ENCODE measurements at places on chromosomes 2 and 18.

DNA sequence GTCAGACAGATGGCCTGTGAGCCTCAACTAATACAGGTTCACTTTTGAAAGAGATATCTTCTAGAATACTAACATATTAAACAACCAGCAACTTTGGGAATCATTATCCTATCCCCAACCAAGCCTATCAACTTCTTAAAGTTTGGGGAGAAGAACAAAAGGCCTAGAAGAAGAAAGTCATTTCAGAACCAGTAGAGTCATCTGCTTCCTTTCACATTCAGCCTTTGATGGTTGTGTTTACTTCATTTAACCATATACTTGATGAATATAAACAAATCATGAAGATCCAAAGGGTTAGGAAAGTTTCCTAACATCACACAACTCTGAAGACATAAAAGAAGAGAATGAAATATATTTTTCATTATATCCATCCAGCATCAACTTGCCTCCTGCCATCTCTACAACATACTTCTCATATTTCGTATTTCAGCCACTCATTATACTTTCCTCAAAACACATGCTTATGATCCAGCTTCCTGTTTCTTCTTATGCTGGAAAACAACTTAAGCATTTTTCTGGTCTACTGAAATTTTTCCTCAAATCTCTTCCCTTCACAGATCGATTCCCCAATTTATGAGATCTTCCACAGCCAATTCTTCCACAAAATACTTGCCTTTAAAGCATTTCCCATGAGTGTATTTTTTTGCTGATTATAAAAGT lies 114.3 kb downstream of the CACNB4 start:
- DNase-seq = no peak

DNA sequence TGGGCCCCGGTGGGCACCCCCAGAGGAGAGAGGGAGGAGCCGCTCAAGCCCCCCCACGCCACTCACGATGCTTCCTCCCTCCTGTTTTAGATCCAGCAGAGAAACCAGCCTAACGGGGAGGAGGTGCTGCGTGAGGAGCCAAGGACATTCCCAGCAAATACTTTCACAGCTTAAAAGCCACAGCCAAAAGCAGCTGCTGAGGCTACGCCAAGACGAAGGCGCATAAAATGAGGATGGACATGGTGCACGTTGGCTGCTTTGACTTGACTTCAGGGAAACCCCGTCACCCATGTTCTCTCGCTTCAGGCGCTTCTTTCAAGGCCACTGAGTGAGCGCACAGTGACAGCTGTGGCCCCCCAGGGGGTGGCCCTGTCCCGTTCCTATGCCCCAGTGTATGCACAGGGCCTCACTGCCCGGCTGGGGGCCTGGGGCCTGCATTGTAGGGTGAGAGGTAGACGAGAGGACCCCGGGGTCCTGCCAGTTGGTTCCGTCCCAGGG lies 72.1 kb upstream of the PXDN start:
- no peak for DNase-seq

- DNase-seq = peak; percentile 28
These were observed 569.3 kb downstream of the TDRD15 start for GRCh38 chr2:21693081-21693480.

DNA sequence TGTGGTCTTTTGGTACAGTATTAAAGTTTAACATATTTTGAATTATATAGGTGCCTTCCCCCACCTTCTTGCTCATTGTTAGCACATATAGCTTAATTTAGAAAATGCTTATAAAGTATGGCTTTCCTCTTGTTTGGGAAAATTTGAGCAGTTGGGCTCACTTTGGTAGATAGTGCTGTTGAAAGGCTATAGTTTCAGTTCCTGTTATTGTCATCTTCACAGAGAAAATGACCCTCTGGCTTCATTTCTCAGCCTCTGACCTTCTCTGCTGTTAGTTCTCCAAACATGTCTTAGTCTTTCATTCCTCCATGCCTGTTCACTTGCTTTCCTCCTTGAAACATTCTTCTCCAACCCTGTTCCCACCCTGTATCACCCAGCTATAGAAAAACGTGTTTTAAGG lies 200.6 kb downstream of the WDR7 start:
- no peak for DNase-seq

- no peak for DNase-seq
These were observed 40.8 kb downstream of the ZEB2 start for GRCh38 chr2:144479138-144479537.

DNA sequence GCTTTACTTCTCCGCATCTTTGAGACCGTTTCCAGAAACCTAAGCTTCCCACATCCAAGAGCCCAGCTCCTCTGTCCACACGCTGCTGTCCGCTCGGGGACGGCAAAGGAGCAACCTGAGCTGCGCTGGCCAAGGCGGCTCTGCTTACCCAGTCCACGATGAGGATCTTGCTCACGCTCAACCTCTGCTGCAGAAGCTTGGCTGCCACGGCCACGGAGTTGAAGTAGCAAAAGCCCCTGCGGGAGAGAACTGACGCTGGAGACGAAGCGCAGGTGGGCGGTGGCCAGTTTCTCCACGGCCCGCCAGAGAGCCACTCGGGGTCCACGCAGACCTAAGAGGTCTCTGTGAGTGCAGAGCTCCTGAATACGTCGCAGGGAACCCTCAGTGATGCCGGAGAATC lies 236.1 kb downstream of the TWIST2 start:
- no peak for DNase-seq

- no peak for DNase-seq
These were observed 5.9 kb downstream of the NRXN1 start for GRCh38 chr2:51025906-51026555.

GRCh38 chr2:15579641-15580040 lies 12.0 kb upstream of the DDX1 start:
- no peak for DNase-seq

DNA sequence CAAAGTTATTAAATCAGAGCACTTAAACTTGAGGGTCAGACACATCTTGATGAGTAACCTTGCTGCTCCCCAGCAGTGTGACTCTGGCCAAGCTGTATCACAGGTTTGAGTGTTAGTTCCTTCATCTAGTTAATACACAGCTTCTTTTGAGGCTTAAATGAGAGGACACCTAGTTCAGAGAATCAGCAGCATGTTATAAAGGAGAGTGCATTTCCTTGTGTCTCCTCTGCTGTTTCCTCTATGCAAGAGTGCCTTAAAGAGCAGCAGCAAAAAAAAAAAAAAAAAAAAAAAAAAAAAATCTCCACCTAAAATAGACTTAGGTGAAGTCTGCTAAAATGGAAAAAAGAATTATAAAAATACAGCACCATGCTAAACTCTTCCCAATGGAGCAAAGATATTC lies 261.9 kb downstream of the TCF4 start:
- DNase-seq = no peak

GRCh38 chr2:4576075-4576474 lies 872.7 kb downstream of the DCDC2C start:
- DNase-seq = no peak

GRCh38 chr2:104416339-104417000 lies 437.4 kb upstream of the POU3F3 start:
- no peak for DNase-seq

DNA sequence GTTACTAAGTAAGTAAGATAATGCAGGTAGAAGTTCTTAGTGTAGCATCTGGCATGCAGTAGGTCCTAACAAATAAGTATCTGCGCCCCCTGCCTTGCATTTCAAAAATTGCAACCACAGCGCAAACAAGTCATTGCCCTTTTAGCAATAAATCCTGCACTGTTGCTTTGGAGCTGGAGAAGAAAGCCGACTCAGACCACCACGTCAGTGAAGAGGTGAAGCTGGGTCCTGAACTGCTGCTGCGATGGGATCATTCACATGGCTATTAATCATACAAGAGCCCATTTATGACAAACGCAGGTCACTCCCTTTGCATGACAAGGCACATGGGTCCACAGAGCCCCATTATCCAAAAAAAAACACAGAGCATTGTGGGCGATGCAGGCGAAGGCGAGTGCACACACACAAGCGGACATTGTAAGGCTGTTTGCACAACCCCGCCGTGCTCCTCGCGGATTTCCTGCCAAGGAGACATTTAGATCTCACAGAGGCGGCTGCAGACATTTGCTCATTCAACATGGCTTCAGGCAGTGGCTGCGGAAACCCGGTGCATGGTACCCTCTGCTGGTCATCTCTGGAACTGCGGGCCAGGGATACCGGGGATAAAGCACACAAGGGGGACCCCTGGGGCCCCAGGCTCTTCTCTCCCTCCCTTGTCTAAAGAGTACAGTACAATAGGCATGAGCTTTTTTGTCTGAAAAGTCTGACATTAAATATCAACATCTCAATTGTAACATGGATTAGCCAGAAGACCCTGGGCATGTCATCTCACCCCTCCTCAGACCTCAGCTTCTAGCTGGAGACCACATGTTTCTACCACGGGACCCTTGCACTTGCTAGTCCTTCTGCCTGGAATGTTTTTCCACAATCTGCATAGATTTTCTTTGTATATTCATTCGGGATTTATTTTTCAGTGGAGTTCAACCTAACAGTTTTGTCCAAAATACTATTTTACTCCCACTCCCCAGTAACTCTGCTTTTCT lies 56.7 kb downstream of the CYRIA start:
- peak; percentile 85 for DNase-seq

GRCh38 chr2:10276481-10277292 lies 26.0 kb upstream of the HPCAL1 start:
- DNase-seq = no peak

DNA sequence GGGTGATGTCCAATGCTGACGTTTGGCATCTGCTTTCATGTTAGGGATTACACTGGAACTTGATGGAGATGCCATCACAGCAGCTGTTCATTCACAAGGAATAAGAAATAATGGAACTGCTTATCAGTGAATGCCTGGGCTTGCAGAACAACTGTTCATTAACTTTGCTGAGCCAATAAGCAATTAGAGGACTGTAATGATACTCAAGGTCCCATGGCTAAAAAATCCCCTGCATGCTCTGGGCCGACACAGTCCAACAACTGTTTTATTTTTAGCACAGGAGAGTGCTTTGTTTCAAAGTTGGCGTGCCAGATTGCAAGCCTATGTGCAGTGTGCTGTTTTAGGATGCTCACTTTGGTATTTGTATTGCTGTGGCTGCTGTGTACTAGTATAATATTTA lies 408.0 kb upstream of the RGPD4 start:
- no peak for DNase-seq

DNA sequence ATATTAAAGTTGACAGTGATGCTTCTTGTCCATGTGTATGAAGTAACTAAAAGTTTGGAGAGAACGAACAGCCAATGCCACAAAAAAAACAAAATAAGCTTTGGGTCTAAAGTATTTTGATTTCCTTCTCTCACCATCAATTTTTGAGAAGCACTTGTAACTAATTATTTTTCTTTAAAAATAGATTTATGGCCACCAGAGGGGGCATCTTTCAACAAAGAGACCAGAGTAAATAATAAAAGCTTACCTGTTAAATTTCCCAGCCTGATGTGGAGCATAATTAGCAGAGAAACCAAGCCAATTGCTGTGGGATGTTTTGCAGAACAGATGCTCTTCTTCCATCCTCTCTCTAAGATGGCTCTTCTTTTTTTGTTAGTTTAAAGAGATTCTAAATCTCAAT lies 29.0 kb downstream of the LINC00305 start:
- DNase-seq = no peak

- no peak for DNase-seq
These were observed 32.3 kb upstream of the MPP4 start for GRCh38 chr2:201730651-201731285.

- DNase-seq = no peak
These were observed 31.7 kb downstream of the MBP start for GRCh38 chr18:77100751-77101355.

DNA sequence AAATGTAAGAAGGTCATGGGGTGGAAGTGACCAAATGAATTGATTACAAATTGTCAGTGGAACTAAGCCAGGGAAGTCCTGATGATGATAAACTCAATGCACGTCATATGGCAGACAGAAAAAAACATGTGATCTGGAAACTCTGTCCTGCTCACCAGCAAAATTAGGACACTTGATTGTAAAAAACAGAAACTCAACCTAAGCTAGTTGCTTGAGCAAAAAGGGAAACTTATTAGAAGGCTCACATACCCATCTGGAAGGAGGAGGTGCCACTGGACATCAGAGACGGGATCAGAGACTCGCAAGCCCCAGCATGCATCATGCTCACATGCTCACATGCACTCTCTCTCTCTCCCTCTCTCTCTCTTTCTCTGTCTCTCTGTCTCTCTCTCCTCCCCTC lies 96.8 kb downstream of the SP3 start:
- no peak for DNase-seq

- no peak for DNase-seq
These were observed 27.5 kb upstream of the IL1B start for GRCh38 chr2:112864072-112864471.

DNA sequence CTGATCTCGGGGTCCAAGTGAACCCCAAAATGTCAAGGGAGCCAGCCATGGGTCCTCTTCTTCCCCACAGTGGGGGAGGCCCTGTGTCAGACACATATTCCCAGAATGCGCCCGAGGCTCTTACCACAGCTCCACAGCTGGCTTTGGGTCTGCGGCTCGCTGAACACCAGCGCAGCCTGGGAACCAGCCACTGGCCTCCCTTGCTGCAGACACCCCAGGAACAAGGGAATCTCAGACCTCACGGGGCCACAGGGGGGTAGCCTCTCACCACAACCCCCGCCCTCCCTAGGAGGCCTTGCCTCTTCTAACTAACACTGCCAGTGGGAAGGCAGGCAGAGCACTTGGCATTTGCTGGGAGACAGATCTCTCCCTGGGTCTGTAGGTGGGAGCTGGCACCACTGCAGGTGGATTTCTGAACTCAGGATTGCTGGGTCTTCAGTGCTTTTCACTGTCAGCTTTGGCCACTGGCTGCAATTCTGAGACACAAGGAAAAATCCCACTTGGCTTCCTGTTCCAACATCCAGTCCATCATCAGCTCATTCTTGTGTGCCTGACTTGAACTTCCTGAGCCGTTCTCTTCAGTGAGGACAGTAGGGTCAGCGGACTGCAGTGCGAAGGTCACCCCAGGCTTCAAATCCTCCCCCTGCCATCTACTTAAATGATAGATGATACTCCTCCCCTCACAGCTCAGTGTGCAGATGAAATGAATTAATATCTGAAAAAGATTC lies 128.7 kb downstream of the CAPN13 start:
- DNase-seq = no peak

DNA sequence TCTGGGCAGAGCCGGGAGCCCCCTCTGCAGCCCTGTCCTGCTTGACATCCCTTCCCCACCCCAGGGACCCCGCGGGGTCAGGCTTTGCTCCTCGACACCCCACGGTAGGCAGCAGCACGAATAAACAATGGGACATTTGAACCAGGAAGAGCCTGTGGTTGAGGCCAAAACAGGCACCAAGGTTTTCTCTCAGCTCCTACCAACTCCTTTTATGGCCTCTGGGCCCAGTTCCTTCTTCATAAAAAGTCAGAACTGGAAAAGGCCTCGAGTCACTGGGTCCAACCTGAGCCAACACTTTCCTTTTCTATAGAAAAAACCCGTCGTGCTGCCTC lies 20.6 kb downstream of the TEX44 start:
- DNase-seq = no peak

- no peak for DNase-seq
These were observed 48.4 kb downstream of the CNGA3 start for GRCh38 chr2:98394595-98395153.

- DNase-seq = no peak
These were observed 478.2 kb downstream of the ARHGAP15 start for GRCh38 chr2:143607231-143608062.

DNA sequence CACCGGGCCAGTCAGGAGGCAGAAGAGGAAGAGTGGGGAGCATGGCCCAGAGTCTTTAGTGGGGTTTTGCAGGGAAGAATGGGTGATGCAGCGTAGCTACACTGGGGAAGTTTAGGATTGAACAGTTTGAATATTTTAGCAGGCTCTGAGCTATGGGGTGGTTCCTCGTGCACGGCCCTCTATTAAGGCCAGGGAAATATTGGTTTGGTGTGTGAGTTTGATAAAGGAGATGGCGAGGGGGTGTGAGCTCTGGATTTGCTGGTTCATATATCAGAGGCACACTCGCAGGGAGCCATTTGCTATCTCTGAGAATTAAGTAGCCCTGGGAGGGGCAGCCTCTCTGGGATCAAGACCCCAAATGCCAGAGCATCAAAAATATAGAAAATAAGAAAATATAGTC lies 50.1 kb downstream of the BOLA3 start:
- no peak for DNase-seq
